ENCODE measurements at places on chromosomes 3 and 15.
A peak's percentile ranks its signal among the peaks of the same experiment; 100 is the strongest.

DNA sequence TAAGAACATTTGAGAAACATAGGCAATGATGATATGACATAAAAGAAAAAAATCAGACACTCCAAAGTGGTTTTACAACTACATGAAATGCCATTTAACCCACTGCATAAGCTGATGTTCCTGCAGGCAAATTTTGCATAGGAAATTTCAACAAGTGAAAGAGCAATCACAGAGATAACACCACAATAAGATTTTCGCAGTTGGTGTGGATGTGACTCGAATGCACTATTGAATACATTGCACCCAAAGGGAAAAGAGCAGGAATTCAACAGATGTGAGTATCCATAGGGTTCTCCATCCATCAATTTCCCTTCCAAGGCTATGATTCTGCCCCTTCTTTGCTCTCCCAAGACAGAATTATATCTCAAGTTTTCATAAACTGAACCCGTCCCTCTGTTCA lies 456.1 kb downstream of the RAP2B start:
- DNase-seq = no peak

- DNase-seq = no peak
Observed at GRCh38 chr3:127959041-127959440, 44.0 kb downstream of the KBTBD12 start.

GRCh38 chr15:66063147-66063546 lies 190.4 kb downstream of the MEGF11 start:
- no peak for DNase-seq

- DNase-seq = no peak
Observed at GRCh38 chr3:37907371-37907770, 45.7 kb downstream of the CTDSPL start.

- DNase-seq = no peak
Observed at GRCh38 chr3:71998995-71999673, 214.2 kb upstream of the PROK2 start.

DNA sequence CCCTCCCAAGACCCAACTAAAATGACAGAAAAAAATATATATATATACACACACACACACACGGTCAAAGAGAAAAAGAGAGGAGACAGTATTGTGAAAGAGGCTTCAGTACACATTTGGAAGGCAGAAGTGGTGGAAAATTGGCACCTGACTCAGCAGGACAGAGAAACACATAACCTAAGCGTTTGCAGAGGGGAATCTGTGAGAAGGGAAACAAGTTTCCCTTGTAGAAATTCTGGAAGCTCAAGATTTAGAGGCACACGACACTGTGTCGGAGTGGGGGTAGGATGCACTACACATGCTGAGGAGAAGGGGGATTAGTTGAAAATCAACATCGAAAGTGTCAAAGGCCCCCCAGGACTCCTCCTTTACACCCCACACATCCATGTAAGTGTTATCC lies 53.1 kb downstream of the PAK2 start:
- DNase-seq = no peak

DNA sequence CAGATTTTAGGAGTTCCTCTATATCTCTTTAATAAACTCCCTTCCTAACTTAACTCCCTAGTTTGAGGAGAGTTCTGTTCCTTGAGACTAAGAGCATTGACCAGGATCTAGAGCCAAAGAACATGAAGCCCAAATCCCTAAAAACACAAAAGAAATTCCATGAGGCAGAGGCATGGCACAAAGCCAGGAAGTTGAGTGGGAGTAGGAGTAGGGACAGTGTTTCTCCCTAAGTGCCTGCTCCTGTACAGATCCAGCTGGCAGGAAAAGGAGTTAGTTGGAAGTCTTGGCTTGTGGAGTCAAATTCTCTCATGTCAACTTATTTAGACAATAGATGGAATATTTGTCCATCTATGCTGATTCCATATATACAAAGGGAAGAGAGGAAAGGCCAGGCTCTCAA lies 11.4 kb downstream of the ACTC1 start:
- DNase-seq = no peak

DNA sequence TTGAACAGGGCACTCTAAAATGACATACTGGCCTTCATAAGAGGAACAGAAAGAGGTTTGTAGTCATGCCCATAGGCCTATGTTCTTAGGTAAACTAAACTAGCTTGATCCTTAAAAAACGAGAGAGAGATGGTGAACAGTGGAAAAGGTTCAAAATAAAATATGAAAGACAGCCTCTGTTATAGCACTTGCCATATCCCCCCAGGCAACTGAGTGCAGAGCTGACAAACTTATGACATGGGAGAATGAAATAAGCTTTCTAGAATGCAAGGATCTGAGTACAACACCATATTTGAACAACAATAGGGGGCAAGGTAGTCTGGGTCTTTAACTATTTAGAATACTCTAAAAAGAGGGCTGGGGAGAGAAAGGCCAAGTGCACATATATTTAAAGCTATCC lies 700.6 kb upstream of the CFAP20DC start:
- DNase-seq = peak; percentile 40

Measured in HAP-1 (cell line).